Stimulated activated CD8-positive, alpha-beta memory T cell treated with anti-CD3 and anti-CD28 coated beads, Interleukin-15, amount 100 ng/mL, for 1 hour (primary cell): ENCODE measurements at places on chromosomes 5 and 9.

DNA sequence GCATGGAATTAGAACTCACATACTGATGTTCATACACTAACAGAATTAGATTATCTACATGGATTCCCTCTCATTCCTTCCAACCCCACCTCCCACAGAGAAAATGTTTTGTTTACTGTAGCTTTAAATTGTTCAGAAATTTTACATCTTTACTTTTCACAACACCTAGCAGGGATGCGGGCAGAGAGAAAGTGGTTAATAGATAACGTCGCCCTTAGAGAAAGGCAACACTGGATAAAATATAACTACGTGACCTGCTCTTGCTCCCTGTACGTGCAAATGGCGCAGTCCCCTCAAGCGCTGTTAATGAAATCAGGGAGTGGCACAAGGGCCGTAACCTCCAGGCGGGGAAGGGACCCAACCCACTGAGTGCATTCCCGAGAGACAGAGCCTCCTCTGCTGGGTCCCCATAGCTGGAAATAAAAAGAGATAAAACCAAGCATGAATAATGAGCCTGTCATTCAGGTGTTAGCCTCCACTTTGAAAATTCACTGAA, 125.3 kb upstream of the DAPK1 start:
- no peak for DNase-seq

DNA sequence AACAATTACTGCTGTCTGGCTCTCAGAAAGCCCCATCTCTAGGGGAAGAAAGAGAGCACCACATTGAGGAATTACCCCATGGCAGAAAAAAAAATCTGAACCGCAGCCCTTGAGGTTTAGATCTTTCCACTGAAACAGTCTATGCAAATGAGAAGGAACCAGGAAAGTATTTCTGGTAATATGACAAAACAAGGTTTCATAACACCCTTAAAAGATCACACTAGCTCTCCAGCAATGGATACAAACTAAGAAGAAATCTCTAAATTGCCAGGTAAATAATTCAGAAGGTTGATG, 427.1 kb downstream of the PRELID2 start:
- no peak for DNase-seq

- DNase-seq = no peak
Measured at GRCh38 chr5:53713978-53714666, 153.7 kb downstream of the NDUFS4 start.

DNA sequence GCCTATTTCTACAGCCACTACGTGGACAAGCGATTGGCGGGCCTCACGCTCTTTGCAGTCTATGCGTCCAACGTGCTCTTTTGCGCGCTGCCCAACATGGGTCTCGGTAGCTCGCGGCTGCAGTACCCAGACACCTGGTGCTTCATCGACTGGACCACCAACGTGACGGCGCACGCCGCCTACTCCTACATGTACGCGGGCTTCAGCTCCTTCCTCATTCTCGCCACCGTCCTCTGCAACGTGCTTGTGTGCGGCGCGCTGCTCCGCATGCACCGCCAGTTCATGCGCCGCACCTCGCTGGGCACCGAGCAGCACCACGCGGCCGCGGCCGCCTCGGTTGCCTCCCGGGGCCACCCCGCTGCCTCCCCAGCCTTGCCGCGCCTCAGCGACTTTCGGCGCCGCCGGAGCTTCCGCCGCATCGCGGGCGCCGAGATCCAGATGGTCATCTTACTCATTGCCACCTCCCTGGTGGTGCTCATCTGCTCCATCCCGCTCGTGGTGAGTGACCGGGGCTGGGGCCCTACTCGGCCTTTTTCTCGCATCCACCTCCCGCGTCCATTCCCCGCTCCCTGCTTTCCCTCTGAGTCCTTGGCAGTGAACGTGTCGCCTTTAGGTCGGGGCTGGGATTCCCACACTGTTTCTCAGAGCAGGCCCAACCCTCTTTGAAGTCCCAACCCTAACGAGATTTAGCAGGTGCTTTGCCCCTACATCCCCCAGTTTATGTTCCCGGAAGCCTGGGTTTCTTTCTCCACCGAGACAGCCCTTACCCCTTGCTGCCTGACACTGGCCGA, 1.8 kb downstream of the PTGER4 start:
- DNase-seq = no peak

GRCh38 chr5:143108498-143109128, 294.9 kb downstream of the NR3C1 start:
- DNase-seq = no peak

- no peak for DNase-seq
Measured at GRCh38 chr5:132776938-132777208, 166 bp downstream of the SEPTIN8 start.

GRCh38 chr9:37197158-37198038, 77.0 kb downstream of the ZCCHC7 start:
- DNase-seq = no peak

- no peak for DNase-seq
Measured at GRCh38 chr5:142175039-142175438, 66.5 kb downstream of the NDFIP1 start.
